NCI-H2029 (cell line): ENCODE measurements at places on chromosomes 11 and 22.

- DNase-seq: no peak
Observed at GRCh38 chr22:30743257-30744020, 48.8 kb downstream of the OSBP2 start.

GRCh38 chr11:127226380-127226779 is 225.8 kb upstream of the KIRREL3 start:
- no peak for DNase-seq

GRCh38 chr11:69054397-69055211 is 5.9 kb downstream of the TPCN2 start:
- DNase-seq: no peak

DNA sequence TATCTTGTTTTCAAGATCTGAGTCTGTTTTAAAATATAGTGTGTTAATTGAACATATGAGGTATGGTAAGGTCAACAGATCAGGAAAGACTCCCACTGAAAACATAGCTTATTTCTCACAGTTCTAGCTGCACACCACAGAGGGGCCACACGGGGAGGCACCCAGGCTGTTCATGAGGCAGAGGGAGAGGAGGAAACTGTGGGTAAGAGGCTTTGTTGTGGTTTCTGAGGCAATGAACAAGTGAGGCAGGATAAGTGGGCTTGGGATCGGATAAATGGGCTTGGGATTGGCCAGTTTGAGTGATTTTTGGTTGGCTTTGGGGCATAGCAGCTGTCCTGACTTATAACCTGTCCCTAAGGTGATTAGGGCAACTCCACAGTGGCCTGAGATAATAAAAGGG is 242.1 kb downstream of the LUZP2 start:
- no peak for DNase-seq

GRCh38 chr22:47116426-47117341 is 354.2 kb downstream of the TBC1D22A start:
- DNase-seq: no peak

- DNase-seq: no peak
Observed at GRCh38 chr11:83764643-83765042, 478.5 kb upstream of the CCDC90B start.

GRCh38 chr11:132125988-132126871 is 755.8 kb downstream of the NTM start:
- no peak for DNase-seq

DNA sequence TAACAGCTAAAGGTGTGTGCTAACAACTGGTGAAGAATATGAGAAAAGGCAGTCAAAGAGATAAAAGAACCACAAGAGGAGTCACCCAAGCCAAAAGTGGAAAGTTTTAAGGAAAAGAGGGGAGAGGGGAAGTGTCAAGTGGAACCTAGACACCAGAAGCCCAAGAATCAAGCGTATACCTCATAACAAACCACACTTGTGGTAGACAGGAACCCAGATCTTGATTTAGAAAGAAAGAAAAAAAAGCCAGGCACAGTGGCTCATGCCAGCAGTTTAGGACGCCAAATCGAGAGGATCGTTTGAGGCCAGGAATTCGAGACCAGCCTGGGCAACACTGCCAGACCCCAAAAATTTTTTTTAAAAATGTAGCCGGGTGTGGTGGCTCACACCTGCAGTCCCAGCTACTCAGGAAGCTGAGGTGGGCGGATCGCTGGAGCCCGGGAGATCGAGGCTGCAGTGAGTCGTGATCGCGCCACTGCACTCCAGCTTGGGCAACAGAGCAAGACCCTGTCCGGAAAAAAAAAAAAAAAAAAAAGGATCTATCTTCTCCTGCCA is 877 bp downstream of the SLC25A17 start:
- DNase-seq: no peak

- no peak for DNase-seq
Observed at GRCh38 chr22:38572065-38572464, 2.1 kb upstream of the DMC1 start.

DNA sequence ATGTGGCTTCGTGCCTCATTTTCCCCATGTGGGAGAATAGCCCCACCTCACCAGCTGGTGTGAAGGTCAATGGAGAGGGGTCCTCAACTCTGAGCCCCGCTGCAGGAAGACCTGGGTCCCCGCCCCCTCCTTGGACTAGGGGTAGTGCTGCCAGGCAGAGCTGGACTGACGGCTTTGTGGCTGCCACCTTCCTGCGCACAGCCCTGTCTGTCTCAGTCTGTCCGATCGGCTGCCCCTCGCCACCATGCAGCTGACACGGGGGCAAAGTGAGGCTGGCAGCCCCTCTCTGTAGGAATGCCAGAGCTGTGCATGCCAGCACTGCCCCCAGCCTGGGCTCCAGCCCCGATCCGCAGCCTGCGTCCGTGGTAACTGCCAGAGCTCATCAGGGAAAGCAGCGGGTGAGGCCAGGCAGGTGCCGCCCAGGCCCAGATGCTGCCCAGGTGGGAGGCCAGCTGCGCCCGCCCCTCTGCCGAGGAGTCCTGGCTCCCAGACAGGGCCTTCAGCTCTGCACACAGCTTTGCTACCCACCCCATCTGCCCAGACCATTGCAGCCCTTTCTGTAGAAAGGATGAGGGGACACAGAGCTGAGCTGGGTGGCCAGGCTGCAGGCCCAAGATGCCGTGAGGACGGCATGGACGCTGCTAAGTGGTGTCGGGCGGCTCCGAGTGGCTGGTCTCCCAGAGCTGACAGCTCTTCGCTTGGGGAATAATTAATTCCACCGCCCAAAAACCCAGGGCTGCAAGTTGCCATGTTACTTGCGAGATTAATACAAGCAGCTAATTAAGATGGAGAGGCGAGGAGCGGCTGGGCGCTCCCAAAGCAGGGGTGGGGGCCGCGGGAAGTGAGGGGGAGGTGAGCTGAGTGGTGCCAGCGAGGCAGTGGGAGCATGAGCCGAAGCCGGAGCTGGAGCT is 19.5 kb upstream of the FLRT1 start:
- DNase-seq: no peak

DNA sequence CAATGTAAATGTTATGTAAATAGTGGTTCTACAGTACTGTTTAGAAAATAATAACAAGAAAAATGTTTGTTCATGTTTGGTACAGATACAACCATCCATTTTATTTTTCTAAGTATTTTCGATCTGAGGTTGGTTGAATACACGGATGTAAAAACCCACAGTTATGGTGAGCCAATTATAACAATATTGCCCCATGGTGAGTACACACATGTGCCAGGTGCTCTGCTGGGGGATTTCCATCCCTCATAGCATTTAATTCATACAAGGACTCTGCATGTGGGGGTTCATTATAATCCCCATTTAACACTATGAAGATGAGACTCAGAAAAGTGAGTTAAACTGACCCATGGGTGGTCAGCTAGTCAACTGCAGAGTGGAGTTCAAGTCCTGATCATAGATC is 23.3 kb upstream of the TTC28 start:
- no peak for DNase-seq

DNA sequence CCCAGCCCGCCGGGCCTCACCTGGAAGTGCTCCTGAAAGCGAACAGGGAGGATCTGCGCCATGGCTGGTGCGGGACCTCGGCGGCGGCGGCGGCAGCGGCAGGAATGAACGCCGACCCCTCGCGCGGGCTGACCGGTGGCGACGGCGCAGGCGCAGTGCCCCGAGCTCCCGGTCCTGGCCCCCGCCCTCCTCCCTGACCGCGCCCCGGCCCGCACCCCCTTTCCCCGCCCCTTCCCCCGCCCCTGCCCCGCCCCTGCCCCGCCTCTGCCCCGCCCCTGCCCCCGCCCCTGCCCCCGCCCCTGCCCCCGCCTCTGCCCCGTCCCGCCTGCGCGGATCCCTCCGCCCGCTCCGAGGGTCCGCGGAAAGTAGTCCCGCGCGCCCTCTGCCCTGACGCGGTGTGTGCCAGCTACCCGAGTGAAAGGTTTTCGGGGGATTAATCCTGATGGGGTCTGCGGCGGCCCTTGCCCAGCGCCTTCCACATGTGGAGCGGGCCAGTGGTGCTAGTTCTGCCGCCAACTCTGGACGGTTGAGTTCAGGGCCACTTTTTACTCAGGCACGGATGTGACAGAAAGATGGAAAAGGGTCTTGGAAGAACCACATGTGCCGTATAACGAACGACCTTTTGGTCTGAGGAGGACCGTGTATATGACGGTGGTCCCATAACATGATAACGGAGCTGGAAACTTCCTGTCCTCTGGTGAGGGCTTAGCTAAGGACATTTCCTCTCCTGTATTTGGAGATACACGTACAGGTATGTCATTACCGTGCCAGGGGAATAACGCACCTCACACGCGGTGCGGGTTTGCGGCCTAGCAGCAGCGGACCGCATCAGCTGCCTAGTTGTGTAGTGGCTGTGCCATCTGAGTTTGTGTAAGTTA is at the start of gene CLTCL1:
Gene CLTCL1 (minus strand): TSS at position 140 of the 878 bp plus-strand sequence. CDS start 78 bp downstream, at position 62.
- peak; percentile 38 for DNase-seq

DNA sequence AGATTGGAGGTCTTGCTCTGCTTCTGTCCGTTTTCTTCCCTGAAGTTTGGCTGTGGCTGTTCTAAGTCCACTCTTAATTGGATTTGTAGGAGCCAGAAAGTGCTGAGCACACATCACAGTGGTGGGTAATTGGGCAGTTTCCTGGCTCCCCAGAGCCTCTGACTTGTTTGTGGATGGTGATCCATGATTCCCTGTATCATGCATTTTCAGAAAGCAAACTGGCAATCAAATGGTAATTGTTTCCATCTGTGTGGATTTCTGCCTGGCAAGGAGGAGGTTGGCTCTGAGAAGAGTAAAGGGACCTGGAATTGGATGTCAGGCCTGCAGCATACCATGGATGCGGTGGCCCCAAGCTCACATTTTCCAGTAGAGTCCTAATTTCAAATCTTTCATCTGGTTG is 49.5 kb downstream of the PPFIBP2 start:
- DNase-seq: no peak

GRCh38 chr11:133965031-133965601 is 8.3 kb upstream of the IGSF9B start:
- no peak for DNase-seq

DNA sequence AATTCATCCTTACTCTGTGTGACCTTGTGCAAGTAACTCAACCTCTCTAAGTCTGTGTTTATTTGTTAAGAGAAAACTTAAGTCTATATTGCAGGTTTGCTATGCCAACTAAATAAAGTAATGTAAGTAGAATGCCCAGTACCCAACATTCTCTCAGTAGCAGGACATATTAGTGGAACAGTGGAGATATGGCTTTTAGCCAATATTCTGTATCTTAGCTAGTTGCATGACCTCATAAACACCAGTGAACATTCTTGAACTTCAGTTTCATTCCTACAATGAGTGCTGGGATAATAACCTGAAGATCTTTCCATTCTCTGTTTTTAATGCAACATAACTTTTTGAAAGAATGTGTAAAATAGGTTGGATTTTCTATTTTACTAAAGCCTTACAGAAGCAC is 77.0 kb downstream of the RAB38 start:
- no peak for DNase-seq

DNA sequence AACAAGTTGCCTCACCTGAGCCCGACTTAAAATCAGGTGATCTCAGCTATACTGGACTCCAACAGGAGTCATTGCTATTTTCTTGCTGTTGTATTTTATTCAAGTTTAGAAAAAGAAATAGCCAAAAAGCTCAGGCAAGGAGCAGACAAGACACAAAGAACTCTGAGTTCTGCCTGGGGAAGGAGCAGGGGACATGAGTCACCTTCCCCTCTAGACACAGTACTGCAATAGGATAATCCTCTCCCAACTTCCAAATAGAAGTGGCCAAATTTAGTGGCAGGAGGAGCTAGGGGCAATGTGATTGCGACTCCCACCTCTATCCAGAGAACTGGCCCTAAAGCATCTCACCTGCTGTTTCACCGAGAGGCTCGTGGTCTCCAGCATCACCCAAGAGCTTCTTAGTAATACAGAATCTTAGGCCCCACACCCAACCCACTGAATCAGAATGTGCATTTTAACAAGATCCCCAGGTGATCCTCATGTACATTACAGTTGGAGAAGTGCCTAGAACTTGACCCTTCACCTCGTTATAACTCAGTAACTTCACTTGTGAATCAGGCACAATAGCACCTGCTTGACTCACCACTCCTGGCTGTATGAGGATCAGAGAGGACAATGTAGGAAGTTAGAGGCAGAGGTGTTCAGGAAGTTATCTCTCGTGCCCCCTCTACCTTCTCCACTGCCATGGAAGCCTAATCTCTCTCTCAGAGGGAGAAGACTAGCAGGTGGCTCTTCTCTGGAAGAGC is 56.8 kb upstream of the FBXO3 start:
- DNase-seq: no peak

- DNase-seq: no peak
Observed at GRCh38 chr11:116414357-116414880, 358.4 kb downstream of the BUD13 start.

- DNase-seq: no peak
Observed at GRCh38 chr11:94785509-94785908, 17.4 kb downstream of the AMOTL1 start.

- DNase-seq: no peak
Observed at GRCh38 chr22:50081426-50082196, 3.6 kb downstream of the MLC1 start.

DNA sequence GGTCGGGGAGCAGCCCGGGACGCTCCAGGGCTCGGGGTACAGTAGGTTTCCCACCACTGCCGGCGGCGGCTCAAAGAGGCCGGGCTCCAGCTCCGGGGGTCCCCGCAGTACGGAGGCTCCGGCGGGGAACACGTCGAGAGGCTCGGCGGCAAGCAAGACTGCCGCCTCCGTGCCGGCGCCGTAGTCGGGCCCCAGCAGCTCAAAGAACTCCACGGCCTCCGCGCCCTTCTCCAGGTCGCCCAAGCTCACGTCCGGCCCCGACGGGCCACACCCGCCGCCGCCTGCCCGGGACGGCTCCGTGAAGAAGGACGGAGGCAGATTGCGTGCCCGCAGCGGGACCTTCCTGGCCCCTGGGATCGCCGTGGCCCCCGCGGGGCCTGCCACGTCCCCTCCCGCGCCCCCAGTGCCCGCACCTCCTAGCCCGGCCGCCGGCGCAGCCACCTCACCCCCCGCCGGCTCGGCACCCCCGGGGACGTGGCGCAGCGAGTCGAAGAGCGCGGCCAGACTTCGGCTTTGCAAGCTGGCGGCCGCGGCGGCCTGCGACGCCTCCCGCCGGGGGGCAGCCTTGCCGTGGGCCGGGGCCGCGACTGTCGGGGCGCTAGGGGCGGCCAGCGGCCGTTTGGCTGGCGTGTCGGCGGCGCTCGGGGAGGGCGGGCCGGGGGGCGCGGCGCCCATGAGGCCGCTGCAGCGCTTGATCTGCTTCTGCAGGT is 775 bp downstream of the FAM181B start:
- no peak for DNase-seq

DNA sequence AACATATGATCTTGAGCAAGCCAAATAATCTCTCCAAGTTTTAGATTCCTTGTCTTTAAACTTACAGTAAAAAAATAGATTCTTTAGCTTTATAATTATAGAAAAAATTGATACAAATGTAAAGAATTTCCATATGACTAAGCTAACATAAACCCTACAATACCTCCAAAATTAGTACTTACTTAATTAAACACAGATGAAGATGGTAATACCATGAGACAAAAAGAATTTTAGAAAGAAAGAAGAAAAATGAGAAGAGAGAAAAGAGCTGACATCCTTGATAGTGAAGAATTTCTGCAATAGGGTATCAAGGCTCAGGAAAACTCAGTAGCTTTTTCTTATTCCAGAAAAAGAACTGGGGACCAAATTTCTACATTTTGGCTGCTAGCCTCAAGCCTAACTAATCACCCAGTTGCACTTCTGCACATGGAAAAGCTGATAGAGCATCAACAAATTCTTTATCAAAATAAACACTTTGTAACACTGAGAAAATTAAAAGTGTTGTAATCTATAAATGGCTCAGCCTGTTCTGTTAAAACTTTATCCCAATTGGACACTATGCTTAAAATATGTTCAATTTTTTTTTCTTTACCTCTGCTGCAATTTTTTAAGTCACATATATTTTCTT is 24.7 kb upstream of the SOX6 start:
- no peak for DNase-seq
